ENCODE measurements at places on chromosomes 6 and 20. TPM values are rescaled to one million over a fixed set of nuclear protein-coding genes. Genes with fewer than 3 reads are reported as not detected.

The PHACTR3 gene
- total RNA-seq, result not detected

The C2 gene
- total RNA-seq, result 0.58 TPM

The RGL2 gene
- total RNA-seq, result 73.4 TPM

The ARFGEF3 gene
- 3.6 TPM for total RNA-seq

The CST5 gene
- total RNA-seq, result not detected

DNA sequence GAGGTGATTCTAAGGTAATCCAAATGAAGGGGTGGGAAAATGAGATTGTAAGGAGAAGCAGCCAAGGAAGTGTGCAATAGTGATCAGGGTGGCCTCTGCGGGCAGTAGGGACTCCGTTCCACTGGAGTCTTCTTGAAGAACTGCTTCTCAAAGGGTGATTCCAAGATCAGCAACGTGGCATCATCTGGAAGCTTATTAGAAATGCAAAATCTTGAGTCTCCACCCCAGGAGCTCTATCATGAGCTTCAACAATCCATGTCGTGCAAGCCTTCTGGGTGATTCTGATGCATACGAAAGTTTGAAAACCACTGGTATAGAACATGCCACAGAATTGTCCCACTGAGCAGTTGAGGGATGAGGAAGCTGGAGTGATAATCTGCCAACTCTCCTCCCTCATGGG, 31.4 kb downstream of the SCP2D1 start:
- no peak for ATAC-seq

DNA sequence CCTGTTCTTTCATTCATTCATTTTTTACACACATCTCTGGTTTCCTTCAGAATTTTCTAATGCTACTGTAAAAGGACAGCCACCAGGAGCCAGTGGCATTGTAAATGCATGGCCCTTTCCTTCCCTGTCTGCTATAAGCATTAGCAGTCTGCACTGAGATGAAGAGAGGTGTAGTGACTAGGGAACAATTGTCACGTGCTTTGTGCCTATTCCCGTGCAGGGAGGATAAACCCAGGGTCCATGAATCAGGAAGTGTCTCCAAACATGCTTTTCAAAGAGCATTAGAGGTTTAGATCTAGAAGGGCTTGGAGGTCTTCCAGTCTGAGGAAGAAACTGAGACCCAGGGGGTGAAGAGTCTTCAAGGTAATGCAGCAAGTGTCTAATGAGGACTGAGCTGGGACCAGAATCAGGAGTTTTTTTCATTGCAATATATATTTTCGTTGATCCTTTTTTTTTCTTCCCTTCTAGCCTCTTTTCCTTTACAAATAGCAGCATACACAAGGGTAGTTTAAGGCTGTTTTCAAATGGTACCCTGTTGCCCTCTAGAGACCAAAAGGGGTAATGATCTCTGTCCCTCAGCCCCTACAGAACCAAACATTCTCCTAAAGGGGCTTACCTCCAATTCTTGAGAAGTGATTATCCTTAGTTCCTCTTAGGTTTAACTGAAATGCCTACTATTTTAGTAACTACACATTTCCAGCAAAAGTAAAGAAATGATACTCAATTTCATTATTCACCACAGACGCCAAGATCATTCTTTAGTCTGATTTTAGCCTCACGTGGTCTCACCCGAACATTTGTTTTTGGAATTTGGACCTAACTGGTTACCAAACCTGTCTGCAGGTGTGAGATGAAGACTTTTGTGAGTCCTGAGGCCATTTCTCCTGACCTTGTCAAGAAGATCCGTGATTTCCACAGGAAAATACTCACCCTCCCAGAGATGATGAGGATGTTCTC, 6.6 kb downstream of the TRIM15 start:
- peak; percentile 76 for ATAC-seq

GRCh38 chr20:3797592-3798372, 1.7 kb downstream of the CDC25B start:
- peak; percentile 52 for ATAC-seq

DNA sequence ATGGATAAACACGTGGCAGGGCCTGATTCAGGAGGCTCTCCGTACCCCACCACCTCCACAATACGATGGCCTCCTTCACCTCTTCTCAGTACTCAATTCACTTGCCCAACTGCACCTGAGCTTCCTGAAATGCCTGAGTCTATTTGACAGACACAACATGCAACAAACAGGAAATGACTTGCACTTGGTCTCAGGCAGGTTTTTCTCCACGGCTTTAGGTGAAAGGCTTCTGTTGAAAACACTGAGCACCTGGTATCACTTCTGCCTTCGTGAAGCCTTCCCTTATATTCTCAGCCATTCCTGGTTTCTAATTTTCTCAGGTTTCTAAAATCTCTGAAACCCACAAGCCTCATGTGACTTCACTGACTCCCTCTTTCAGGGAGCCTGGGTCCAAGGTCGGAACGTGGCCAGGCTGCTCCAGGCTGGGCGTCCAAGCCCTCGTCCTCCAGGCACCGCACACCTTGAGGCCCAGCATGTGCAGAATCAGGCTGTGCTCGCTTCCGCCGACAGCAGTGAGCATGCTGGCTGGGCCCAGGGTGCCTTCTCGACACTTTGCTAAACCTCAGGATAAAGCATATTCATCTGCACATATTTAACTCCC, 34.7 kb downstream of the TAF4 start:
- peak; percentile 76 for ATAC-seq

DNA sequence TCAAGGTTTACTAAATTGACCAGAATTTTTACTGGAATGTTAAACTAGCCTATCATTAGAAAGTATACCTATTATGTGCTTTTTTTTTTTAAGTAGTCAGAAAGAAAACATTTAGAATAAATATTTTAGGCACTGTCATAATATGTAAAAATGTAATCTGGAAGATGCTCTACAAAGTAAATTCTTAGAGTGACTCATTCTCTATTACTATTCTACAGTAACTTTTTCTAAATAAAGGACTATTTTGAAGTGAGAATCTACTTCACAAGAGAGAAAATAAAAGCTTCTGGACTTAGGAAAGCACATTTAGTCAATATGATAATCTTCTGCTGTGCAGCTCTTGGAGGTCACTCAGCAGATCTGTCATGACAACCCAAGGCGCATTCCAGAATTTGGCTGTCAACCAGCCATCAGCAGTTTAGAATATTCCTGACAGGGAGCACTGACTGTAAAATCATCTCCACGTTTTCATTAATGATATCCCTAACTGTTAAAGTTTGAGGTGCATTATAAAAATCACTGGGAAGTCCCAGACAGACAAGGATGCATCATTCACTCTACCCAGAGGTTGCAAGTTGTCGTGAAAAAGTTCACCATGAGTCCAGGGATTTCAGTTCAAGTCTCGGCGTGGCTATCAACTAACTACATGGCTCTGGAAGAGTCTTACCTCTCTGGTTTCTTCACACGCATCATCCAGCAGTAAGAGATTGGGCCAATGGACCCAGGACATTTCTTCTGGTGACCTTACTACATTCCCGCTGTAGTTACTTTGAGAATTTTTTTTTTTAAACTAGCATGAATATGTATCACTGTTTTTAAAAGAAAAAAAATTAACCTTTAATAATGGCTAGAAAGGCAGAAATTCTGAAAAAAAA, 374.9 kb downstream of the GJA1 start:
- ATAC-seq, result no peak

DNA sequence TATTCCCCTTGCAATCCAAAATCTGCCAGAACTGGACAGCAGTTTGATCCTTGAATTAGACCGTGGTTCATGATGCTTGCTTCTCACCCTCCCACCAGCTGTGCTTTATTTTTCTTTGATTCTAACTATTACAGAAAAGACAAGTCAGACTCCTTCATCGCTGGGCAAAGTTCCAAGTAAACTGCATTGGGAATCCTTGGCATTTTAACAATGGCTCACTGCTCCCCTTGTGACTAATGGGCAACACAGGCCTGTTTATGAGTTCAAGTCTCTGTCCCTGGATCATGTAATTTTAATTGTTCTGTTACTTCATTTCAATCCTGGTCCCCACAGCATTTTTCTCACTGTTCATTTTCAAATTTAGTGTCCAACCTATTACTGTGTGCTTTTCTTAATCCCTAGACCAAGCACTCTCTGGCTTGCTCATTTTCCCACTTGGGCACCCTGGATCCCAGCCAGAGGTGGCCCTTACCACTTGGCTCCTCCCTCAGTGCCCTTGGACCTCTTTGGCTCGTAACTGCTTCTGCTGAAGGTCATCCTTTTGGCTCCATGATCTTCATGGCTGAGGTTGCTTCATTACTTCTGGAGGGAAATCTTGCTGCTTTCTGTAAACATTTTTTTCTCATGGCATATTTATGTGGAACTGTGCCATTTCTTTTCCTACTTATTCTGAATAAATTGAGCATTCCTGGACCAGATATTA, 32.8 kb downstream of the PSMB9 start:
- no peak for ATAC-seq

DNA sequence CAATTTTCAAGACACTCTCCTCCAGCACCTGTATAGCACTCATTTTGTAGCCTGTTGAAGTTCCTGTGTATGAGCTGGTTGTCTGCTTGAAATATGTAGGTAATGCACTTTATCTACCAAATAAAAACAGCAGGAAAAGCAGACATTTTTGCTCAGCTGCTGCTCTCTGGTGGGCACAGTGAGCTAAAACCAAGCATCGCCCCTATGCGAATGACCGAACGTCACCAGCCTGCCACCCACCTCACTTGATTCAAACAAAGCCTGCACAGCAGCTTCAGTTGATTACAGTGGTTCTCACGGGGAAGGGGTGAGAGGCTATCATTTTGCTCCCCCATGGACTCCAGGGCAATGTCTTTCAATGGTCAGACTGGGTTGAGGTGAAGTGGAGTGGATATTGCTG, 185.7 kb downstream of the SASH1 start:
- no peak for ATAC-seq
